ENCODE measurements at places on chromosomes 2 and 18. TPM values are rescaled to one million over a fixed set of nuclear protein-coding genes. Genes with fewer than 3 reads are reported as not detected.

GRCh38 chr2:147543056-147543455 is 301.8 kb upstream of the ACVR2A start:
- H3K27ac ChIP-seq = no peak overlapping the region
- no peaks in the 10 kb centered on the region for H3K27me3 ChIP-seq
- no peak for DNase-seq

DNA sequence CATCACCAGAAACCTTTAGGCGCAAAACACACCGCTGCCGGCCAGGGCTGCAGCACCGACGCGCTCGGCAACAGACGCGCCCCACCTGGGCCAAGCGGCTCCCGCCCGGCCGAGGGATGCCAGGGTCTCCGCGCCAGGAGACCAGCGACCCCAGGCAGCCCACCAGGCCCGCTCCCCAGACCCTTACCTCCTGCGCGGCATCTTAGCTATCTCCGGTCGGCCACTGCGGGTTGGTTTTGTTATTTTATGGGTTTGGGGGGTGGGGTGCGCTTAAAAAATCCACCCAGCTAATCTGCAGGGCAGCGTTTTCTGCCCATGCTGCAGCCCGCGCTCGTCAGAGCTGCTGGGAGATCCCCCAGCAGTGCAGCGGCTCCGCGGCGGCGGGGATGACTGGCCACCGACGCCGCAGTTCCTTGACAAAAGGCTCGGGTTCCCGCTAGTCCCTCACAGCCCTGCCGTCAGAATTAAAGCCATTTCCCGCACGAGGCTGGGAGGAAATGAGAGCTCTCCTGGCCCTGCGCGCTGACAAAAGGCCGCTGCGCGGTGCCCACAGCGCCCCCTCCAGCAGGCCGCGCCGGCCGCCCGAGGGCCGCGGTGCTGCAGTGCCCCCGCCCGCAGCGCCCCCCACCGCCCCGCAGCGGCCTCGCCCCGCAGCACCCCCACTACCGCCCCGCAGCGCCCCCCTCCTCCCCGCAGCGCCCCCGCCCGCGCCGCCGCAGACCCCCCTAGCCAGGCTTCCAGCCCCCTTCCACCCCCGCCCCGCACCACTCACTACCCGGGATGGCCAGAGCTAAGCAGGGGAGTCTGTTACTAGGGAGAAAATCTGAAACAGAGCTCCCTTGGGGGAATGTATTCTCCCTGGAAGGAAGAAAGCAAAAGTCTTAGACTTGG is at the start of gene ADD2:
Gene ADD2 (minus strand): TSS at position 502 of the 891 bp plus-strand sequence. CDS start 61,792 bp downstream, outside the sequence.
- H3K36me3 ChIP-seq = no peaks in the 10 kb centered on the region
- H3K27ac ChIP-seq = no peak within 1 kb of the TSS
- H3K27me3 ChIP-seq = peaks cover 20% of the 10 kb centered on the region
- no peak for DNase-seq
- H3K4me1 ChIP-seq = peaks cover 5% of the 10 kb centered on the region

GRCh38 chr2:6369266-6369665 is 496.4 kb downstream of the CMPK2 start:
- H3K4me1 ChIP-seq = no peaks in the 10 kb centered on the region
- H3K4me3 ChIP-seq = no peak overlapping the region
- no peaks in the 10 kb centered on the region for H3K36me3 ChIP-seq
- H3K27ac ChIP-seq = no peak overlapping the region

- no peaks in the 10 kb centered on the region for H3K4me1 ChIP-seq
- DNase-seq = peak; percentile 2
- no peak overlapping the region for H3K27ac ChIP-seq
- H3K36me3 ChIP-seq = no peaks in the 10 kb centered on the region
These were observed 25.2 kb downstream of the TMEM18 start for GRCh38 chr2:651951-652373.

- no peak overlapping the region for H3K27ac ChIP-seq
- no peaks in the 10 kb centered on the region for H3K36me3 ChIP-seq
- no peak for DNase-seq
- H3K4me3 ChIP-seq = no peak overlapping the region
These were observed 98.1 kb downstream of the ARMC9 start for GRCh38 chr2:231296401-231296974.

DNA sequence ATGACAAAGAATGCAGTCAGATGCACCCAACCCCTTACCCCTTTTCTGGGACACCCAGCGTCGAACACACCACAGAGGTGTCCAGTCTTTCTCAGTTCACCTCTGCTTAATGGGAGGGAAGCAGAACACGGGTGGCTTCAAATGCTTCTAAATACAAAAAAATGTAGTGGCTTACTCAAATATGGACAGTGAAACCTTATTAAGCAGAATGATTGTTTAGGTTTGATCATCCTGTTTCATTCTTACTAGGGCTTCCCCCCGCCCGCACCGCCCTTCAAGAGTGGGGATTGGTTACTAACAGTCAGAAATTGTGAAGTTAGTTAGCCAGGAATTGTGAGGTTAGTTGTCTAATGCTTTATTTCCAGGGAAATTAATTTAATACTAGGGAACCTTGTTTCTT is 21.6 kb downstream of the ATG16L1 start:
- H3K4me3 ChIP-seq = no peak overlapping the region
- peaks cover 2% of the 10 kb centered on the region for H3K4me1 ChIP-seq
- H3K36me3 ChIP-seq = no peaks in the 10 kb centered on the region
- no peaks in the 10 kb centered on the region for H3K27me3 ChIP-seq
- DNase-seq = no peak

GRCh38 chr2:30888852-30889409 is 81.7 kb upstream of the CAPN13 start:
- no peaks in the 10 kb centered on the region for H3K36me3 ChIP-seq
- H3K27ac ChIP-seq = no peak overlapping the region
- no peaks in the 10 kb centered on the region for H3K4me1 ChIP-seq
- no peak for DNase-seq
- H3K4me3 ChIP-seq = no peak overlapping the region
- H3K27me3 ChIP-seq = no peaks in the 10 kb centered on the region

- DNase-seq = no peak
- no peaks in the 10 kb centered on the region for H3K4me1 ChIP-seq
- no peak overlapping the region for H3K27ac ChIP-seq
- H3K27me3 ChIP-seq = no peaks in the 10 kb centered on the region
These were observed 44.9 kb downstream of the MYO7B start for GRCh38 chr2:127580167-127581049.

DNA sequence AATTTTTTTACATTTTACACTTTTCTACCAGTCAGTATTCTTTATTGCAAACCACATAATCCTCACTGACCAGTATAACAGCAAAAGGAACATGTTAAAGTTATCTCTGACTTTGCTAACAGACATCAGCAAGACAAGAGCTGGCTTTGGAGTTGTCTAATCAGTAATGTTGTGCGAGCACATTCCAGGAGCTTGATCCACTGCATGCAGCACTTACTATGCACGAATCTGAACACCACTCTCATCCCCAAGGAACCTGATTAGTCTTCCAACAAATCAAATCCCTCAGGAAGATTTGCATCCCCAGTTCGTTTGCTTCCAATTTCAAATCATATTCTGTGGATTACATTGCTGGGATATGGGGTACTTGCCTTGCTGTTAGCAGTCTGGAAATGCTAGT is 269.3 kb upstream of the EPC2 start:
- no peaks in the 10 kb centered on the region for H3K4me1 ChIP-seq
- DNase-seq = no peak
- H3K27me3 ChIP-seq = no peaks in the 10 kb centered on the region
- no peak overlapping the region for H3K27ac ChIP-seq
- no peaks in the 10 kb centered on the region for H3K36me3 ChIP-seq

DNA sequence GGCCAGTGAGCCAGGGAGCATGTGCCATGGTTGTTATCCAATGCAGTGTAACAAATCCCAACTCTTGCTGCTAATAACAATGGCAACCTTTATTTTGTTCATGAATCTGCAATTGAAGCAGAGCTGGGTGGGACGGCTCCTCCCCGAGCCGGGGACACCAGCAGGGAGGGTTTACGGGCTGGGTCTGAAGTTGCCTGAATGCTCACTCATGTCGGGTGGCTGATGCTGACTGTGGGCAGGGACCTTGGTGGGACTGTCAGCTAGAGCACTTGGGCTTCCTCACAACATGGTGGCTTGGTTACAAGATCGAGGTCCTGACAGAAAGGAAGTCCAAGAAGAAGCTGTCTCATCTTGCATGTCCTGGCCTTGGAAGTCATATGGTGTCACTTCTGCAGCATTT is 264.5 kb downstream of the NDUFA10 start:
- H3K4me1 ChIP-seq = no peaks in the 10 kb centered on the region
- no peak for DNase-seq
- H3K36me3 ChIP-seq = no peaks in the 10 kb centered on the region
- no peaks in the 10 kb centered on the region for H3K27me3 ChIP-seq

GRCh38 chr2:96145036-96145847 is at the start of gene DUSP2:
Gene DUSP2, minus strand, starts transcription at chr2:96145440. Its CDS starts 86 bp downstream, at chr2:96145354.
- DNase-seq = peak; percentile 61
- no peaks in the 10 kb centered on the region for H3K27me3 ChIP-seq
- H3K4me1 ChIP-seq = no peaks in the 10 kb centered on the region
- H3K27ac ChIP-seq = peak within 1 kb of the TSS; percentile 56

- H3K4me1 ChIP-seq = no peaks in the 10 kb centered on the region
- no peaks in the 10 kb centered on the region for H3K36me3 ChIP-seq
- H3K27ac ChIP-seq = no peak overlapping the region
- no peak overlapping the region for H3K4me3 ChIP-seq
These were observed 167.3 kb upstream of the NOSTRIN start for GRCh38 chr2:168635065-168635577.

DNA sequence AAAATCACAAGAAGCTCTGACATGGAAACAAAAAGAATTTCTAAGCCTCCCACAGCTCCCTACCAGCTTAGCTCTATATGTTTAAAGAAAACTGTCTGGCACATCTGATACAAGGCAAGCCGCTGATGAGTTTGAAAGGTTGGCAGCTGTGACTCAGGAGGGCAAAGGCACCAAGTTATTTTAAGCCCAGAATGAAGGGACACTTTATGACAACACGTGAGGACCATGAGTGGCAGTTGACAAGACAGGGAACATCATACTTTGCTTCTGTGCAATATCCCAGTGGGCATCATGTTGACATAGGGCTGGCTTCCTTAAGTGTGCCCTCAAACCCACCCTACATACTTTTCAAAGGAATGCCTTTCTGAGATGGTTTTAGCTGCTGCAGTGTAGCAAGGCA is 272.9 kb downstream of the CLIP4 start:
- no peak overlapping the region for H3K4me3 ChIP-seq
- no peak for DNase-seq
- H3K4me1 ChIP-seq = no peaks in the 10 kb centered on the region
- no peaks in the 10 kb centered on the region for H3K36me3 ChIP-seq
- H3K27me3 ChIP-seq = no peaks in the 10 kb centered on the region

- H3K36me3 ChIP-seq = no peaks in the 10 kb centered on the region
- no peak overlapping the region for H3K4me3 ChIP-seq
- H3K27me3 ChIP-seq = no peaks in the 10 kb centered on the region
- no peak overlapping the region for H3K27ac ChIP-seq
These were observed 50.6 kb upstream of the RNF152 start for GRCh38 chr18:61943175-61943964.

DNA sequence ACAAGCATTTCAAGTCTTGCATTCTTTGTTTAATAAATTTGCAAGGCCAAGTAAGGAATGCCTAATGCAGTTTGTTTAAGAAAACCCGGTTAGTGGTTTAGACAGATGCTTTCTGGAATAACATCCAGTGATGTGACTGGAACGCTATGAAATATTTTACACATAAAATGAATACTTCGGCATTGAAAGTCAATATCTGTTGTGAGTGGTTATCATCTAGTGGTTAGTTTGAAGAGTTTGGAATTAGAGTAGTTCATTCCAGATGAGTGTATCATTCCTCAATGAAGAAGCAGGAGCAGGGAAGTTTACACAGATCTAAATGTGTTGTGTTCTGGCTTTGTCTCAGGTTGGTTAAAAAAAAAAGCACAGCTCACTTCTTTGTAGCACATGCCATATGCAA is 608.0 kb upstream of the PIK3C3 start:
- H3K36me3 ChIP-seq = no peaks in the 10 kb centered on the region
- no peak for DNase-seq
- no peaks in the 10 kb centered on the region for H3K27me3 ChIP-seq
- no peaks in the 10 kb centered on the region for H3K4me1 ChIP-seq
- H3K27ac ChIP-seq = no peak overlapping the region

DNA sequence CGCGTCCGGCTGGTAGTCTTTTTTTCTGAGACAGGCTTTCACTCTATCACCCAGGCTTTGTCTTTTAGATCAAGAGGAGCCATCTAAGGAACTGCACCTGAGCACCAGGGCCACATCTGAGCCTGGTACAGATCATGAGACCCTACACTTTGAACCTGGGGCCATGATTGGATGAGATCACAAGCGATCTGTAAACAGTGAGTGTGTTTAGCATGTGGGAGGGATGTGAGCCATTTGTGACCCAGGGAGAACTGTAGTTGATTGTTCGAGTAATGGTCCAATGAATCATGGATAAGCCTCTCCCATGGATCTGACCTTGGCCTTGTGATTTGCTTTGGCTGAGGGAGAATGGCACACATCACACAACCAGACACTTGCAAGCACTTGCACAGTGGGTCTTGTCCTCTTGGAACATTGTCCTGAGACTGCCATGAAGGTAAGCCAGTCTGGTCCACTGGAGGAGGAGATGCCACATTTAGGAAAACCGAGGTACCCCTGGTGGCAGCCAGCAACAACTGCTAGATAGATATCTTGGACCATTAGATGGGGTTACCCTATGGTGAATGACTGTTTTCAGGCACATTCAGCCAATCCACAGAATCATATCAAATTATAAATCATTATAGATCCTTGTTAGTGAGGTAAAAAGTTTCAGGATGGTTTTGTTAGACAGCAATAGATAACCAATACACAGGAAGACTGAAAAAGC is 19.5 kb upstream of the DTNB start:
- H3K27me3 ChIP-seq = no peaks in the 10 kb centered on the region
- no peak overlapping the region for H3K27ac ChIP-seq
- H3K4me3 ChIP-seq = no peak overlapping the region
- DNase-seq = no peak

DNA sequence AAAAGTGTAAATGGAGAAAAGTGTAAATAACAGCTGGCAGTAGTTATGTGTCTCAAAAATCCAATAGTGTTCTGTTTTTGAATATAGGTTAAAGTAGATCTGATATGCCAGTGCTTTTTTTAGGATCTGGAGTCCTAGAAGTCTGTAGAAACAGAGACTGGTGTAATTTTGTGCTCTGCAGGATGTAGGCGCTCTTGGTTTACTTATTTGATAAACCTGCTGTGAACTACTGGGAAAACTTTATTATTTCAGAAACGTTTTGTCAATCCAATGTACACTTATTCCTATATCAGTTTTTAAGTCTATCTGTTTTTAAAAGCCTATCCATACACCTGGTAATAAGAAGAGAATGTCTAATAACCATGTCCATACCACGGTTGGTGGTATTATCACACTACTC is 530.8 kb upstream of the ZNF804A start:
- DNase-seq = no peak
- no peak overlapping the region for H3K27ac ChIP-seq
- no peaks in the 10 kb centered on the region for H3K36me3 ChIP-seq
- H3K27me3 ChIP-seq = no peaks in the 10 kb centered on the region
- no peak overlapping the region for H3K4me3 ChIP-seq
- H3K4me1 ChIP-seq = no peaks in the 10 kb centered on the region

The E2F6 gene
- total RNA-seq = 14.2 TPM

The LINC00305 gene
- total RNA-seq = not detected

The COL4A3 gene
- 7.0 TPM for total RNA-seq

The SPATA3 gene
- not detected for total RNA-seq

The SLC9A2 gene
- 7.3 TPM for total RNA-seq

The OTX1 gene
- 2.0 TPM for total RNA-seq

The SDC1 gene
- 167 TPM for total RNA-seq

The C2orf15 gene
- total RNA-seq = 4.5 TPM

The DOK6 gene
- 1.0 TPM for total RNA-seq
